ENCODE measurements at places on chromosomes 6 and 20.
A peak's percentile ranks its signal among the peaks of the same experiment; 100 is the strongest.

GRCh38 chr6:145749632-145750031, 14.3 kb upstream of the EPM2A start:
- peak; percentile 76 for DNase-seq

DNA sequence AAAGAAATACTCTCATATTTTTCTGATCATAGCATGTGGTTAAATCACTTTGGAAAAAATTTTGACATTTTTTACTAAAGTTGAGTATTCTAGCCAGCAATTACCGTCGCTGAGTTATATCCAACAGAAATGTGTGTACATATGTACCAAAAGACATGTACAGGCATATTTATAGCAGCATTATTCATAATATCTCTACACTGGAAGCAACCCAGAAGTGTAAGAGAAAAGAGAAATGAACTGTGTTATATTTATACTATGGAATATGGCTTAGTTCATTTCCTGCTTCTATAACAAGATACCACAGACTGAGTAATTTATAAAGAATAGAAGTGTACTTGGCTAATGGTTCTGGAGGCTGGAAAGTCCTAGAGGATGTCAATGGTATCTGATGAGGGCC, 474.0 kb upstream of the GJE1 start:
- no peak for DNase-seq

DNA sequence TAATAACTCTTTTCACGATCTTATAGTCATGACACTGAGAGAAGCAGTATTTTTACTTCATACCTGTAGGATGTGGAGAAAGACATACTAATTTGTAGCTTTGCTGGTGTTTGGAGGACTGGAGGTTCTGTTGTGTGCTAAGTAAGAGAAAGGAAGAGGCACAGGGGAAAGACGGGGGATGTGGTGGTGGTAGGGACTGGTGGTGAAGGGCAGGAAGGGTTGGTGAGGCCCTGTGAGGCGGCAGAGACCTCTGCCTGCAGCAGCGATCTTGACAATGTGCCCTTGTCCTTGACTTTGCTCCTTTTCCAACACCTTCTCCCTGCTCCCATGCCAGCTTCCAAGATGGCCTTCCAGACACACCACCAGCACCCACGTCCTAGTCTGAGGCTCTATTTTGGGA, 32.6 kb upstream of the MPC1 start:
- DNase-seq = no peak

DNA sequence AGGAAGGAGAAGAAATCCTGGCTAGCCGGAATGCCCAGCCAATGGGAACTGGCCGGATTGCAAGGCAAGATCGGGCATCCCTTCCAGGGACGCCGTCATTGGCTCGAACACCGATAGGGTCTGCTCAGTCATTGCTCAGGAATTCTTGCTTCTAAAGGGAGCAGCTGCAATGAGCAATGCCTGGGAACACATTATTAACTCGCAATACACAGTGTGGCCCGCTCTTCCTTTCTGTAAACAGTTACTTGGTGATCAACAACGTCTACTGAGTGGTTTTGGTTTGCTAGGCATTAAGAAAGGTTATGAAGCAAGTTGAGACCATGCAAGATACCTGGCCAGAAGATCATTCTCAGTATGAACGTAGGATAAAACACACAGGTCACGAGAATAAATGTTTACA, 165.4 kb upstream of the CITED2 start:
- peak; percentile 99 for DNase-seq

DNA sequence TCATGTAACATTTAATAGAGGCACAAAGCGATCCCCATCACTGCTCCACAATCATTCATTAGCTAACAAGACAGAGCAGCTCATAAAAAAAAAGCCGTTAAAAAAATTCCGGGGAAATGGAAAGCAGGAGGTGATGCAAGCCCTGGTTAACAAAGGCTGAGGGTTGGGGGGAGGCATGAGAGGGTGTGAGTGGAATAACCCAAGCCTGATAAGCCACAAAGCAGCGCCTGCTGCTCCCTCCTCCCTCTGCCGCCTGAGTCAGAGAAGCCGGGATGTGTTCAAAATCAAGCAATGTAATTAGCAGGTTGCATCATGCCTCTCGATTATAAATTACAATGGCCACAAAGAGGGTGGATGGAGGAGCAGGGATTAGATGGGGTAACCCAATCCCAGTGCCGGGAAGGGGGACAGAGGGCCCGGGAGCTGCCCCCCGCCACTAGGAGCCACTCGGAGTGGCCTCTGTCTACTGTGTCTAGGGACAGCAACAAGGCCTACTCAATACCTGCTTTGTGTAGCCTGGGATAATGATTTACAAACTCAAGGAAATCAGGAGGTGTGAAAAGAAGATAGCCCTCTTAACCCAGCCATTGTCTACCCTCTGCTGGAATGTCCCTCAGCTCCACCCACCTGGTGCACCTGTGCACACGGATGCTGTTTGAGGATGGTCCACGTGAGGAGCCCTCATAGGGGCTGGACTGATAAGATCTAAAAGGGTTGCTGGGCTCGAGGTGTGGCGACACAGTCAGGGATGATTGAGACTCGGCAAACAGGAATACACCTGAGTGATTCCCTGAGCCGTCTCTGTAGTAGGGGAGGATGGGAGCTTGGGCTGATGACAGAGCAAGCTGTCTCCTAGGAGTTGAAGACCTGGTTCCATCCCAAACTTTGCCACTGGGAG, 156.9 kb downstream of the VEGFA start:
- peak; percentile 78 for DNase-seq

DNA sequence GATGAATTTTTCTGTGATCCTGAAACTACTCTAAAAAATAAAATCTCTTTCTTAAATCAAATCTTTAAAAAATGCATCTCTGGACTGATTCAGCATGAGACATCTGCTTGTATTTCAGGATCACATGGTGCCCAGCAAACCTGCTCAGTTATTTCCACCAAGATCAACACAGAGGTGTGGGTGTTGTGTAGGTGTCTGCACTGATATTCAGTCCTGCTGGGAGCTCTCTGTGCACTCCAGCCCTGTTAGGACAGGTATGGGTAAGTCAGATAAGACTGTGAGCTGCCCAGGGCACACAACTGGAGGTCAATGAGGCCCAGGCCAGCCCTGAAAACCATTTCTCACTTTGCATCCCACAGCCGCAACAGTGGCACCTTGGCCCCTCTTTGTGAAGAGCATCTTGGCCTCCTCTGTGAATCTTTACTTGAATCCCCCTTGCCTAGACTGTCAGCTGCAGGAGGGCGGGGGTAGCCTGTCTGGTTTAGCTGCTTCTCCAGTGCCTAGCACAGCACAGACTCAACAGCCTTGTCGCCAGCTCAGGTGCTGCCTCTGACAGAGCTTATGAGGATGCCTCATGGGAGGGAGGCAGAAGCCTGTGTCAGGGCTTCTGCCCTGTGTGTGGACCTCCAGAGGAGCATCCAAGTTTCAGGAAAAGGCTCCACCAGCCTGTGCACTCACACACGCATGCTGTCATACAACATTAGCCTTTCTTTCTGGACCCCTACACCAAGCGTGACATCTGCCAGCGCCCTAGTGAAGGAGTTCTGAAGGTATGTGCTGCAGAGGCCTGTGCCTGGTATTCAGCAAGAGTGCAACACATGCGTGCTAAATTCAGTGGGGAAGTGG, 187.6 kb upstream of the CST7 start:
- no peak for DNase-seq

GRCh38 chr6:98358173-98358572, 476.2 kb upstream of the POU3F2 start:
- DNase-seq = no peak

DNA sequence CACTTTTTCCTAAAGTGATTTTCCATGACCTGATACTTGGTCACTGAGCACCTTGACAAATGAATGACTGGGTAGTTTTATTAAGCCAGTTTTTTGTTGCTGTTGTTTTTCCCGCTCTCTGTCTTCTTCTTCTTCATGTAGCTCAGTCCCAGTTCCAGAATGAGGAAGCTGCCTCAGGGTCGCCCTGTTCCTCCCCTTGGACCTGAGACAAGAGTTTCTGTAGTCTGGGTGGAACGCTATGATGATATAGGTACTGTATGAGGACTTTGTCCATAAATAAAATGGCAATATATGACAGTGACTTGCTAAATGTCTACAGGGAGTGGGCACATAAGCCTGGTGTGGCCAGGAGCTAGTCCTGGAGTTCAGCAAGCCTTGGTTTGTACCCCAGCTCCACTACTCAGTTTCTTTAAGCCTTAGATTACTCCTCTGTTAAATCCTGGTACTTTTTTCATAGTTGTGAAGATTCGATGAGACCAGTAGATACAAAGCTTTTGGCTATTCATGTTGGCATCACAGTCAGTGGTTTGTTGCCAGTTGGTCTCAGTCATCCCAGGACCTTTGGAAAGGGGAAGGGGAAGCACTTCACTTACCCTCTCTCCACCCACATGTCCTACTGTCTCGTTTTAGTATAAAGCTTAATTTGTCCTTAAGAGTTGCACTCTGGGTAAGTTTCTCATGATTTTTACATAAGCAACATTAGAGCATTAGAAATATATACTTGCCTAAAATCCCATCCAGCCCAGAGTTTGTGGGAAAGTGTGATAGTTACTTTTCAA, 11.1 kb upstream of the ADIG start:
- DNase-seq = no peak

- DNase-seq = no peak
Measured at GRCh38 chr20:18077157-18077556, 19.4 kb upstream of the OVOL2 start.

DNA sequence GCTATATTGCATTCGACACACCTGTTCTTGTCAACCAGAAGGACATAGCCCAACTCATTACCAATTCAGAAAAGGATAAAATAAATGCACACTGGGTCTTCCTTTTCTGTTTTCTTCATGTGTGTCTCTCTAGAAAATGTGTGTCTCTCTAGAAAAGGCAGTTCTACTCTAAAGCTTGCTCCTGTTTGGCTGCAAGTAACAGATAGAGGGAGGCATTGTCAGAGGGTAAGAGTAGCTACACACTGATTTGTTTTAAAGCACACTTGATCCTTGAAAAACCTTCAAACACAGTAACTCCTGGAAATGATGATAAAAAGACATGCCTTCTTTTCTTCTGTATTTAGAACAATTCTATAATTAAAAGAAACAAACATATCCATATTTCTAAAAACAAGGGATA, 21.3 kb downstream of the GRM1 start:
- no peak for DNase-seq

GRCh38 chr6:117976030-117976651, 69.1 kb downstream of the SLC35F1 start:
- DNase-seq = peak; percentile 60

- DNase-seq = no peak
Measured at GRCh38 chr6:151441390-151442166, 10.3 kb downstream of the RMND1 start.

GRCh38 chr6:56608332-56608731, 34.4 kb downstream of the DST start:
- DNase-seq = no peak

GRCh38 chr6:137341681-137342195, 122.6 kb upstream of the IFNGR1 start:
- peak; percentile 51 for DNase-seq

DNA sequence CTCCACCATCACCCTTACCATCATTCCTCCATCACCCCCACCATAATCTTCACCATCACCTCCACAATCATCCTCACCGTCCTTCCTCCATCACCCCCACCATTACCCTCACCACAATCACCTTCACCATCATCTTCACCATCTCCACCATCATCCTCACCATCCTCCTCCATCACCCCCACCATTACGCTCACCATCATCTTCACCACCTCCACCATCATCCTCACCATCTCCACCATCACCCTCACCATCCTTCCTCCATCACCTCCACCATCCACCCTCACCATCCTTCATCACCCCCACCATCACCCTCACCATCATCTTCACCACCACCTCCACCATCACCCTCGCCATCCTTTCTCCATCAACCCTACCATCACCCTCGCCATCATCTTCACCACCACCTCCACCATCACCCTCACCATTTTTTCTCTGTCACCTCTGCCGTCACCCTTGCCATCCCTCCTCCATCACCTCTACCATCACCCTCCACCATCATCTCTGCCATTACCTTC, 33.1 kb upstream of the MPC1 start:
- DNase-seq = no peak

DNA sequence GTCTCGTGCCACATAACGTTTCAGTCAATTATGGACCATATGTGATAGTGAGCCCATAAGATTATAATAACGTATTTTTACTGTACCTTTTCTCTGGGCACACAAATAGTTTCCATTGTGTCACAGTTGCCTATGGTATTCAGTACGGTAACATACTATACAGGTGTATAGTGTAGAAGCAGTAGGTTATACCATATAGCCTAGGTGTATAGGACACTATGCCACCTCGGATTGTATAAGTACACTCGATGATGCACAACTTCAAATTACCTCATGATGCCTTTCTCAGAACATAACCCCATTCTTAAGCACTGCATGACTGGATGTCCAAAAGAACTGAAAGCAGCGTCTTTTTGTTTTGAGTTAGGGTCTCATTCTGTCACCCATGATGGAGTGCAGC, 59.5 kb upstream of the MYO6 start:
- no peak for DNase-seq

GRCh38 chr6:79650950-79651349, 19.8 kb downstream of the SH3BGRL2 start:
- DNase-seq = no peak

DNA sequence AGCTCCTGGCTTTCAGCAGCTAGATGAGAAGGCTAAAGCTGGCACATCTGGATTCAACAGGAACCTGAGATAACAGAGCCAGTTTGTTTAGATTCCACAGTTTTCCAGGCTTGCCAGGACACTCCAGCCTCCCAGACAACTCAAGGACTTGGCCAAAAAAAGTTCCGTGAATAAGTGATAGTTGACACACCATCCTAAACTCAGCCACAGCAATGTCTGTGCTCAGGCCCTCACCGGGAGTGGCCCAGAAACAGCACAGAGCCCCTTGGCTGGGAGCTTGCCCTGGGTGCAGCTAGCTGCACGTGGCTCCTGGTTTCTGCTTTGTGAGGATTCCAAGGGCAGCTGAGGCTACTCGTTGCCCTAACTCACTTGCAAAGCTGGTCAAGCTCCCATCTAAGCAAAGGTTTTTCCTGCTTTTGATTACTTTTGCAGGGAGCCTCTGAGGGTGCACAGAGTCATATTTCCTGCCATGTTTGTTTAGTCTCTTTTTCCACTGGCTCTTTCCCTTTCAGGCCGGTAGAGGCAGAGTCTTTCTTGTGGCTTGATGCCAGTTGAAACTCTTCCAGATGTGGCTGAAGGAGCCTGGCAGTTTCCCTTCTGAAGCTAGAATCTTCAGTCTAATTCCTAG, 118.3 kb upstream of the ECI2 start:
- peak; percentile 77 for DNase-seq

- DNase-seq = peak; percentile 86
Measured at GRCh38 chr6:161169696-161170095, 104.2 kb downstream of the AGPAT4 start.

GRCh38 chr6:113713665-113714064, 143.5 kb upstream of the MARCKS start:
- no peak for DNase-seq

GRCh38 chr6:35736253-35736894, 458 bp upstream of the ARMC12 start:
- peak; percentile 75 for DNase-seq

Data from cardiac fibroblast (primary cell).